Mucosa of descending colon (tissue), 3 donors: ENCODE measurements at places on chromosomes 1 and 21. TPM values are rescaled to one million over a fixed set of nuclear protein-coding genes. Genes with fewer than 3 reads are reported as not detected.

The XCL1 gene
- total RNA-seq = 0.22 TPM

The OR2T11 gene
- total RNA-seq = not detected

The DUSP12 gene
- 19.5 TPM for total RNA-seq

The BGLAP gene
- total RNA-seq = 2.4 TPM

- no peak for DNase-seq
Measured at GRCh38 chr1:36095760-36096405, 7.2 kb downstream of the ADPRS start.

- peak; percentile 72 for DNase-seq
Measured at GRCh38 chr1:31583995-31584868, 7.9 kb downstream of the TINAGL1 start.

GRCh38 chr1:230730977-230731376 lies 16.2 kb upstream of the CAPN9 start:
- DNase-seq = no peak

GRCh38 chr1:200150006-200150405 lies 122.5 kb downstream of the NR5A2 start:
- no peak for DNase-seq

- DNase-seq = no peak
Measured at GRCh38 chr21:46082963-46083790, 14.7 kb upstream of the COL6A2 start.

DNA sequence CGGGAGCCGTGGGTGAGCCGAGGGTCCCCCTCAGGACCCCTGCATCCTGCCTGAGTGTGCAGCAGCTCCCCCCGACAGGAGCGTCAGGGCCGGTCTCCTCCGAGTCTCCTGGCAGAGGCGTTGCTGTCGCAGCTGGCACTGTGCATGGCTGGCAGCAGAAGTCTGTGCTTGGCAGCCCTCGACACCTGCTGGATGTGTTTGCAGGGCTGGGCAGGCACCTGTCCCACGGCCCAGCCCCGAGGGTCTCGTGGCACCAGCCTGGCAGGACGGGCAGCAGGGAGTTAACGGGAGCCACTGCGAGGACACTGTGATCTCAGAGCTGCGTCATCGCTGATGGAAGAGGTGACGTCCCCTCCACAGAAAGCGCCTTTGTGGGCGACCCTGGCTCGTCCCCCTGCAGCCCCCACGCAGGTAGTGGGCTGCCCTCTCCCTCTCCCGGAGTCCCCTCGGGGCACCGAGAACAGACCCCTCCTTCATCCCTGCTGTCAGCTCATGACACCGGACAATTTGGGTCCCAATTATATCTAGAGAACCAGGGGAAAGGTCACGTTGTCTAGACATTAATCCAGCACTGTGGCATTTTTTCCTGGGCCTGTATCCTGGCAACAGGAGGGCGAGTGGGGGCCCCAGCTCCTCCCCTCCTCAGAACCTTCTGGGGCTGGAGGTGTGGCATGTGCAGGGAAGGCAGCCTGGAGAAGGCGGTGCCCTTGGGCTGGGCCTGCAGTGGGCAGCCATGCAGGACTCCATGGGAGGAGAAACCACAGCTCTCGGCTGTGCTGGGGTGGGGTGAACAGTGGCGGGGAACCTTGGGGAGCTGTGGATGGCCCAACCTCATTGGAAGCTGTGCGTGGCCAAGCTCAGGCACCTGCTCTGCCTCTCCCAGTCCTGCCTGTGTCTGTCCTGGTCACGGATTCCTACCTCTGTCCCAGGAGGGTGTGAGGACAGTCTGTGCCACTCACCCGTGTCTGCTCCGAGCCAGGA lies 15.4 kb downstream of the COL18A1 start:
- no peak for DNase-seq

GRCh38 chr1:10694274-10694632 lies 102.2 kb downstream of the CASZ1 start:
- DNase-seq = peak; percentile 78

DNA sequence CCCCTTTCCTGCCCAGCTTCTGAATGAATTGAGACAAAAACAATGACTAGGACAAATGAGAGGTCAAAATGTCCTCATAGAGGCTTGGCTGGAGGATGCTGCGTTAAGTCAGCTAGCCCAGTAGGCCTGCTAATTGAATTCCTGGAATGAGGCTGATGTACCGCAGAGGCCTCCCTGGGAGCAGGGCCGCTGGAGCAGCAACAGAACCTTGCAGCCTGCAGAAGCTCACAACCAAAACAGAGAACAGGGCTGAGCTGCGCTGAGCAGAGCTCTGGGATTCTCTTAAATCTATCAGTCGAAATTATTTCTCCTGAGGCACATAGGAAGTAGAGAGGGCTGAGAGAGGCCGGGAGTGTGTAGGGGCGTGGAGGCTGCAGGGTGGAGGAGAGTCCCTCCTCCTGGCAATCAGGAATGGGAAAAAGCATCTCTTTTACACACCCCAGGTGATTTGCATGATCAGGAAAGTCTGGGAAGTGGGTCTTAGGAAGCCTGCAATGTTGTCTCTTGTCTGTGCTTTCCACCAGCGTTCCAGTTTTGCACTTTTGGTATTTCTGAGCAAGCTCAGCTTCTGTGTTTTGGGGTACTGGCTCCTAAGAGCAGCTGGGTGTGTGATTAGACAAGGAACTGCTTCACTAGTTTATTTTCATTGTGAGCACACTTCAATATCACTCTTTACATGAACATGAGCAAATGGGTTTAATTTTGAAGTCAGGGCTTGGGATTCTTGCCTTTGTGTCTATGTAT lies 66.5 kb downstream of the RYR2 start:
- no peak for DNase-seq

DNA sequence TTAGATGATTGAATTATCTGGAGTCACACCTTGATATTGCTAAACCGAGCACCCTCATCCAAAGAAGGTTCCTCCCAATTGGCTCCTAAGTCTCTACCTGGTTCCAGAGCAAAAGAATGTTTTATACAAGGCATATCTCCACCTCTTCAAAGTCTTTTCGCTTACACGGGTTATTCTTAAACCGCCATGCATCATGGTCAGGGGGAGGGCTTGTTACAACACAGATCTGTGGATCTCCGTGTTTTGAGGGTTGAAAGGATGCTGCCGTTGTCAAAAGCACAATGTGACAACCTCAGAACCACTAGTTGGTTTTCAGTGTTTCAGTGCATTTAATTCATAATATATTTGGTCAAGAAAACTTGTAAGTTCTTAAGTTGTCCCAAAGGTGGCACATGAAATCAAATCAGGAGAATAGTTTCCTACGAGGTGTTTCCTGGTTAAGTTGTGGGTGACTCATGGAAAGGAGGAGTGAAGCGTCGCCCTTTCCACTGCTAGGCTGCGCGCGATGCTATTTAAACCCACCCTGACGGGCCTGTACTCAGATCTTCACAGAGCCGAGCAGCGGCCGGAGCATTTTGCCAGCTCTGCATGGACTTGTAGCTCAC lies 1531.6 kb upstream of the TPTE start:
- no peak for DNase-seq

- no peak for DNase-seq
Measured at GRCh38 chr21:31186916-31187315, 148.6 kb upstream of the KRTAP19-8 start.

- no peak for DNase-seq
Measured at GRCh38 chr1:197181982-197182381, 35.5 kb upstream of the ASPM start.

GRCh38 chr1:201128476-201128875 lies 1.5 kb upstream of the ASCL5 start:
- no peak for DNase-seq

- DNase-seq = peak; percentile 89
Measured at GRCh38 chr1:207828485-207829158, 76.8 kb downstream of the CD46 start.

DNA sequence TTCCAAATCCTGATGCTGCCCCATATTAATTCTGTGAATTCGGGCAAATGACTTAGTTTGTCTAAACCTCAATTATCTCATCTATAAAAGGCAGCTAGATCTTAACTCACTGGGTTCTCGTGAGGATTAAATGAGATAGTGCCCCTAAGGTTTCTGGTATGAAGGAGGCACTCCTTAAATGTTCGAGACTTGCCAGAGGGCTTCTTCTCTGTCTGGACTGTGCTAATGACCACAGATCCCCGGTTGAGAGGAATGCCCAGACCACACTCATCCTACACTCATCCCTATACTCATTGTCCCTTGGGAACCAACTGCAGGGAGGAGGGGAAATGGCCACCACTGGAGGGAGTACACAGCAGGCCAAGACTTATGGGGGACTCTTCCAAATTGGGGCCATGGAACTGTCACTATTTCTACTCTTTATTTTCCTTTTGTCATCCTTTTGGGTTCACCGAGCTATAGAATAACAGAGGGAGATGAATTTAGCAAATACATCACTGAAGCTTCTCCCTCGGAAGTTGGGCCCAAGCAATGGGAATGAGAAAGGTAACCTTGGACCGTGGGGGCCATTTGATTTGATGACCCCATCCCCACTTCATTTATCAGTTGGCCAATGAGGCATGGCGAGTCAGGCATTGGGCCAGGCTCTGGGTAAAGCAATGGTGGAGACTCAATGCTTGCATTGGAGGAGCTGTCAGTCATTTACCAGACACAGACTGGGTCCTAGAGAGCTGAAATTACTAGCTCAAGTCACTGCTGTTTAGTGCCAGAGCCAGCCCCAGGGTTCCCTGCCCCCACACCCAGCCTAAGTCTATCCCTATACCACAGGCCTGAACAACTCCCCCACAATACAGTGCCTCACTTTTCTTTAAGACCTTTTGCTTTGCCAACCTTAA lies 5.1 kb downstream of the ATF3 start:
- DNase-seq = no peak

GRCh38 chr1:201008666-201009360 lies 14.7 kb downstream of the KIF21B start:
- DNase-seq = no peak

GRCh38 chr1:31788825-31789256 lies 24.7 kb upstream of the ADGRB2 start:
- no peak for DNase-seq

DNA sequence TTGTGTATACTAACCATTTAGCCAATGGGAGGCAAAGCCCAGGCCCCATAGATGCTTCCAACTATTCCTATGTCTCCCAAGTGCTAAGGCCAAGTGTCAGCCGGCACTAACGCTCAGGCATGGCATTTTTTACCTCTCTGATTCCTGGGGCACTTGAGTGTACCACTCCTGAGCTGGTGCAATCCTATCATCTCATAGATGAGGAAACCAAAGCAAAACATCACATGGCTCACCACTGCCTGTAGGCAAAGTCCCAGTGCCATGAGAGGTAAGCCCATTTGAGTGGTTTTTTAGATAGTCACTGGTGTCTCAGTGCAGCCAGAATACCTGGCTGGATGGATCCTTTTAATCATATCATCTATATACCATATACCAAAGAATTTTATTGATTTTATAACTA lies 8.0 kb upstream of the CCN1 start:
- DNase-seq = no peak

DNA sequence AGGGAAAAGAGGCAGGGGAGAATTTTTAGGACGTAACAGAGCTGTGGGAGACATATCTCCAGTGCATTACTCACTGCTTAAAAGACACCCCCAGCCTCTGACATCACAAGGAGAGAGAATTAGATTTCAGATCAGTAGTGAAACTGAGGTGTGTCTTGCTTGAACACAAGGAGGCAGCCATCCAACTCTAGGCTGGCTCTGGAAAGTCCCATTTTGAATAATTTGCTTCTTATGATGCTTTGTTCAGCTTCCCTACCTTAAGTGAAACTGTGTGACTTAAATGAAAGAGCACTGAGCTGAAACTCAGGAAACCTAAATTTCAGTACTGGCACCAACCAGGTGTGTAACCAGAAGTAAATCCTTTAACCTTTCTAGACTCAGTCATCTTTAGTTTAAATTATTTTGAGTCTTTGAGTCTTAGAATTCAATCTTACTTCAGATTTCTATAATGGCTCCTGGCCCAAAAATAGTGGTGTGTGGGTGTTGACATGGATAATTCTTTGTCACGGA lies 251.6 kb upstream of the SGIP1 start:
- DNase-seq = peak; percentile 43

DNA sequence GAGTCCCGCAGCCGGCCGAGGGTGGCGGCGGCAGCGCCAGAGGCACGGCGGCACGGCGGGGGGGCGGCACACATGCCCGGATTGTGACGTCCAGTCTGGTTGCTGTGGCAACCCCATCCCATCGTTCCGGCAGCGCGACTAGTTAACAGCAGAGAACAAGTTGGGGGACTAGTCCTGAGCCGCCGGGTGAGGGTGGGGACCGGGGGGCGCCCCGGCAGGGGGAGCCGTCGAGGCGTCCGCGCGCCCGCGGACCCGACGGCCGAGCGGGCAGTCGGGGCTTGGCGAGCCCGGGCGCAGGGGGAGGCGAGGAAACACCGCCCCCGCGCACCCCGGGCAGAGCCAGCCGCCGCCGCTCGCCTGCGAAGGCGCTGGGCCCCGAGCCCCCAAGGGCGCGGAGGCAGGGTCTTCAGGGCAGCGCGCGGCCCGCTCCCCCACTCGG lies at the start of gene CHD5:
Gene CHD5 (minus strand): TSS at position 54 of the 439 bp plus-strand sequence. CDS start 298 bp downstream, outside the sequence.
- DNase-seq = no peak

DNA sequence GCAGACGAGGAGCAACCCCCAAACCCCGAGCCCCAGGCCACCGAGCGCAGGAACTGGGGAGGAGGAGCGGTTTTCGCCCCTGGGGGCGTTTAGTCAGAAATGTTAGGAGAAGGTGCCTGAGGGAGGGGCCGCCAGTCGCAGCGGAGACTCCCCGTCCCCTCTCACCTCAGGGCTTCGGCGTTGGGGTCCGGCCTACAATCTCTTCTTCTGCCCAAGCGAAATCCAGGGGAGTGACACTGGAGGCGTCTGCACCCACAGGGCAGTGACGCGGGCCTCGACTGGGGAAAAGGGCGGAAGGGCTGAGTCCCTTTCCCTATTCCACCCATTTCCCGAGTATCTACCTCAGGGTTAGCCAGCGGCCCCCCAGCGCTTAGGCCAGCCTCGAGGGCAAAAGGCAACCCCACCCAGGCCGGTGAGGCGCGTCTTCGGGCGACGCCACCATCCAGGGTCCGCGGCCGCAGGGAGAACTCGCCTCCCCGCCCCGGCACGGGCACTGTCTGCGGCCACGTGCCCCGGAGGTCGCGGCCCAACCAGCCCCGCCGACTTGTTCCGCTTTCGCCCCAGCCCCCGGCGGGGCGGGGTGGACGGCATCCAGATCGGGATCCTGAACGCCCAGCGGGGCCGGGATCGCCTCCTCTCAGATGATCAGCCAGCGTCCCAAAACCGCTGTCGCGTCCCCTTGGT lies 118.7 kb upstream of the BARHL2 start:
- no peak for DNase-seq

GRCh38 chr1:49319426-49319963 lies 542.8 kb upstream of the BEND5 start:
- no peak for DNase-seq

DNA sequence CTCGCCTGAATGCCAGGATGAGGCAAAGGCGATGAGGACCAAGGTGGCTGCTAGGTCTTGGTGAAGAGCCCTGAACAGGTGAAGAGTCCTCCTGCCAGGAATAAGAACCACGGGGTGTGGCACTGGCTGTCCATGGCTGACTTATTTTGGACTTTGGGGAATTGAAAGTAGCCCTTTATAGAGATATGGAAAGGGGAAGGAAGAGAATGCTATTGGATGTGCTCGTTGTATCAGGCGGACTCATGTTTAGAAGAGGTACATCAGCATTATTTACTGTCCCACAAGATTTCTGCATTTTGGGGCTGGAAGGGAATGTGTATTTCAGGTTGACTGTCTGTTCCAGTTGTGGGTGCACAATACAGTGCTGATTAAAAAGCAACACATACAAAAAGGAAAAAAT lies 465.8 kb downstream of the DSCAM start:
- DNase-seq = no peak
